Stimulated activated CD4-positive, alpha-beta T cell treated with anti-CD3 and anti-CD28 coated beads, Interleukin-15, amount 100 ng/mL, for 1 hour (primary cell): ENCODE measurements at places on chromosomes 4 and X.

GRCh38 chr4:114093221-114093715, 113.8 kb upstream of the ARSJ start:
- no peak for DNase-seq

DNA sequence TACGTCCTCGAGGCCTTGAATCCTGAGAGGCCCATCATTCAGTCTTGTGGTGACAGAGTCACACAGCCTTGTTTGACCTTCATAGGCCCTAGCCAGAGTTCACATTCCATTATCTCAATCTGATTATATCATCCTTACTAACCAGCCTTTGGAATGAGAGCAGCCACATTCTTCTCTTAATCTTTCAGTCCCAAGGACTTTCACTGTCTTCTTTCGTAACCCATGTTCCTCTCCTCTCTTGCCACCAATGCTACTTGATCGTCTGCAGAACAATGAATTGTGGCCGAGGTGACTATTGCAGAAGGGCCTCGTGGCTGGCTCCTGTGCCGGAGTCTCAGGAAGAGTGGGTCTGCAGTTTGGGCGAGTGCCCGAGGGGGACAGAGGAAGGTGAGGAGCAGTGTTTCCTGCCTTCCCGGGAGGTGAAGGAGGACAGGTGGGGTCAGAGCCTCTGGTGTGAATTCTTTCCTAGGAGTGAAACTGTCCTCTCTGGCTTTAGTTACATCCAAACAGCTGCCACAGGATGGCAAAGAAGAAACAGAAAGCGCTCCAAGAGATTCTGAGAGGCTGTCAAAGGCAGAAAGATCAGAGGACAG, 94.6 kb downstream of the LIMCH1 start:
- no peak for DNase-seq

GRCh38 chrX:63186137-63186536, 165.0 kb downstream of the SPIN4 start:
- DNase-seq = no peak

DNA sequence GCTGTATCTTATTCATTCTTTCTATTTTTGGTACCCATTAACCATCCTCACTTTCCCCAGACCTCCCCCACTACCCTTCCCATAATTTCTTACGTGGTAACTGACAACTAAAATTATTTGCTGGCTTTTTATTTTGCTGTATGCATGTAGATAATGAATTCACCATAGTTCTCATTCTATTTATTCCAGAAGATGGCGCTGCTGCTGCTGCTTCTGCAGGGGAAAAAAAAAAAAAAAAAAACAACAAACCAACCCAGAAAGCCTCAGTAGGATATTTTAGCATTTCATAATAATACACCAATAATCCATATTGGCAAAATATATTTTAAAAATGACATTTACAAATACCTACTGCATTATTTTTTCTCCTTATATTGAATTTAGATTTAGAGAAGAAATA, 416.6 kb upstream of the MAGEB18 start:
- DNase-seq = no peak

- no peak for DNase-seq
Measured at GRCh38 chr4:54400802-54401201, 171.7 kb downstream of the PDGFRA start.

- DNase-seq = no peak
Measured at GRCh38 chr4:146975527-146975926, 29.9 kb upstream of the TTC29 start.

DNA sequence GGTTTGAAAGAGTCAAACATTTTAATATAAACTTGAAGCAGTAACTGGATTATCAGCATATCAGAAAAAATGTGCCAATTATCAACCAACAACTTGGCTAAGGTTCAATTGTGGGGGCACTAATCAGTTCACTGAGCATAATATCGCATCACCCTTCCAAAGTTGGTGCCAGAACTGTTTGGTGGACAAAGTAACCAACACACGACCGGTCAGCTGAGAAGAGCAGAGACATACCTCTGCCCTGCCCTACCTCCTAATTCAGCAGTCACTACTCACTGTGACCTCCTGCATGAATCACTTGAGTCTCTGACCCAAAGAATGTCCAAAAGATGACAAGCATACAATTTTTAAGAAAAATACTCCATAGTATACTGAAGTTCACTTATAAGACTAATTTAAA, 53.2 kb downstream of the TSPAN5 start:
- no peak for DNase-seq

DNA sequence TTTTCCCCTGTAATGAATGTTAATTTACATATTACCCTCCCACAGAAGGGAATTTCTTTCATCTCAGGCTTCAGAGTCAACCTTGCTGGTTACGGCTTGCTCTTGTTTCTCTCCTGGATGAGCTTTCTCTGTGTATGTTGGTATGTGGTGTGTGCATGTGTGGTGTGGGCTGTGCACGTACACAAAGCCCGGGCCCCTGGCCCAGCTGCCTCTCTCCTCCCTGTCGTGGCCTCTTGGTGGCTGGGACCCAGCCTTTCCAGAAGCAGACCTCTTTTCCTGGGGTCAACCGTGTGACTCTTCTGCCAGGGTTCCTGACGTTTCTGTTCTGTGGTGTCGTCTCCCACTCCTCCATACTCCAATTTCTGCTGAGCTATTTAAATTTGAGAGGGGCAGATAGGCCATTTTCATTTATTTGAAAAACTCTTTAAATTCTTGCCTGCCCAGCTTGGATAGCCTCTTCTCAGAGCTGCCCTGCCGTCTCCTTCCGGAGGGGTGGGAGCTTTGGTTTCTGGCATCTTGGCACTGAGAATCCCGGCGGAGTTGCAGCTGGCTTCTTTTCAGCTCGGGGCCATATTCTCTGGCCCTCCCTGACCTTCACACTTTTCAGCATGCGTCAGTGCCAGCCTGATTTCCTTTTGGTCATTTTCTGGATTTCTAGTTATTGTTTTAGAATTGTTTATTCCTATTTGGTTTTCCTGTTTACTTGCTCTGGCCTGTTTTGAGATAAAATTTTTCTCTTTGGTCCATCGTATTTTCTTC, 25.1 kb downstream of the FHDC1 start:
- DNase-seq = no peak

GRCh38 chr4:85029453-85029852, 63.0 kb upstream of the WDFY3 start:
- no peak for DNase-seq

- DNase-seq = no peak
Measured at GRCh38 chrX:23286731-23287130, 47.9 kb upstream of the PTCHD1 start.

GRCh38 chrX:70353514-70353913, 63.6 kb downstream of the KIF4A start:
- DNase-seq = no peak

DNA sequence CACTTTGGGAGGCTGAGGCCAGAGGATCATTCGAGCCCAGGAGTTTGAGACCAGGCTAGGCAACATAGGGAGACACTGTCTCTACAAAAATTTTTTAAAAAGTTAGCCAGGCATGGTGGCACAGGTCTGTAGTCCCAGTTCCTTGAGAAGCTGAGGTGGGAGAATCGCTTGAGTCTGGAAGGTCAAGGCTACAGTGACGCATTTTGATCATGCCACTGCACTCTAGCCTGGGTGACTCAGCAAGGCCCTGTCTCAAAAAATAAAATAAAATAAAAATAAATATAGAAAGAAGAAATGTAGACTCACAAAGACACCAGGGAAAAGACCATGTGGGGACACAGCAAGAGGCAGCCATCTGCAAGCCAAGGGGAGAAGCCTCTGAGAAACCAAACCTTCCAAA, 42.3 kb upstream of the SLC7A3 start:
- no peak for DNase-seq

GRCh38 chr4:99361268-99361898, 8.8 kb upstream of the ADH1C start:
- DNase-seq = no peak

- DNase-seq = no peak
Measured at GRCh38 chr4:1775731-1776500, 17.2 kb upstream of the FGFR3 start.

GRCh38 chr4:68905939-68906779, 45.4 kb downstream of the UGT2A3 start:
- no peak for DNase-seq

GRCh38 chr4:78354782-78355181, 196.8 kb upstream of the ANXA3 start:
- no peak for DNase-seq

DNA sequence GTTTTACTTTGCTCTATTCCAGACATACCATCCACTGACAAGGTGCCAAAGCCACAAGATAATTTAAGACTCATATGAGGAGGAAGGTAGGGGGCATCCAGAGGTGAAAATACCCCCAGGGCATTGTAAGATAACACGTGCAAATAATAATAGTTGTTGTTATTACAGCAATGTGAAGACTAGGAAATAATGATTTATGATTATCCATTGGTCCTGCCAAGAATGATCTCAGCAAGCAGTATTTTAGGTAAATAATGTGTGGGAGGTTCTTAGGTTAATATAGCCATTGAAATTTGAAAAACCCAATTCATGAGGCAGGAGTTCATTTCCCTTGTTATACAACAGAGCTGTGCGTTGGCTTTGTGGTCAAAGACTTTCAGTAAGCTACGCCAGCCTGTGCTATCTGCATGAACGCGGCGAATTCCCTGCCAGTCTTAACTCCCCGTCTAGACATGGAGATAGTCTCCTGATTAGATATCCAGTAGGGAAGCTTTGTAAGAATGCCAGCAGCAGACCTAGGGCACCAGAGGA, 47.2 kb upstream of the MXRA5 start:
- DNase-seq = no peak

- DNase-seq = no peak
Measured at GRCh38 chr4:128543696-128544095, 256.1 kb upstream of the PGRMC2 start.

GRCh38 chr4:141036786-141037185, 96.5 kb downstream of the RNF150 start:
- no peak for DNase-seq

DNA sequence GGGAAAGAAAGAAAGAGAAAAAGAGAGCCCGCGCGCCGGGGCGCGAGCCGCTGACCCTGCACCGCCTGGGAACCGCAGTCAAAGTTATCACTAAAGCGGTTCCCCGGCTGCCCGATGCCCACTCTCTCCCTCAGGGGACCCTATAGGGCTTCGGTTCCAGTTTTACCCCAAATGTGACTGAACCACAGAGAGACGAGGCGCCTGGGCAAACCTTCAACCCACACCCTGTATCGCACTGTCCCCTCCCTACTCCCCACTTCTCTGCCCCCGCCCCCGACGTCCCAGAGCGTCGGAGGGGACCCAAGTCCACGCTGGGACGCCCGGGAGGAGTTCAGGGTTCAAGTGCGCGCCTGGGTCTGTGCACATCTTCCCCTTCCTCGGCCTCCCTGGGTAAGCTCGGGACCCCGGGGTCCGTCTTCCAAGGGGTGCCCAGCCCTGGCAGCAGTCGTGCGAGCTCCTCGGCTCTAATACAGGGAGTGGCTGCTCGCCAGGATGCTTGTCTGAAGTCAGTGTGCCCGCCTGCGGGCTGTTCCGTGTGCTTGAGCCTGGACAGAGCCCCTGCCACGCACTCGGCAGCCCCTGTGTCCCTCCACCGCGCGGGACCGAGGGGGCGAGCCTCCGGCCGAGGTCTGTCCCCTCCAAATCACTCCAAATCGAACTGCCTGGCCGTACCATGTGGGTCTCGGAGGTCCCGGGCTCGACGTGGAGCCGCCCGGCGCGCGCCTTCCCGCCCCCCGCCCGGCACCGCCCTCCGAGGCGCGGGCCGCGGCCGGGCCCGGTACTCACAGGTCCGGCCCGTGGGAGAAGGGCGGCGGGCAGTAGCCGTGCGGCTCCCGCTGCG, 960 bp downstream of the TRPC3 start:
- no peak for DNase-seq

DNA sequence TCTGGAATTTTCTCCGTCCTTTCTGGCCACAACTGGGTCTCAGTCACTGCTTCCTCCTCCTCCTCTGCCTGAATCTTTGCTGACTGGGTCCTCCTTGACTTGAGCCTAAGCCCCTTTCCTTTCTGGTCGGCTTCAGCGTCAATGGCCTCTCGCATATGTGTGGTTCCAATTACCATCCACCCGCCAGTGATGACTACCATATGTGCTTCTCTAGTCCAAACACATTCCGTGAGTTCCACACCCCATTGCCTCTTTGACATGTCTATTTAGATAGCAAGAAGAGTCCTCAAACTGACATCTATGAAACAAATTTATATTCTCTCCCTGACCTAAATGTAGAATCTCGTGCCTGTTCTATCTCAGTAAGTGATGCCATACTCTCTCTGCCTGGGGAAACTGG, 19.8 kb downstream of the MXRA5 start:
- no peak for DNase-seq

DNA sequence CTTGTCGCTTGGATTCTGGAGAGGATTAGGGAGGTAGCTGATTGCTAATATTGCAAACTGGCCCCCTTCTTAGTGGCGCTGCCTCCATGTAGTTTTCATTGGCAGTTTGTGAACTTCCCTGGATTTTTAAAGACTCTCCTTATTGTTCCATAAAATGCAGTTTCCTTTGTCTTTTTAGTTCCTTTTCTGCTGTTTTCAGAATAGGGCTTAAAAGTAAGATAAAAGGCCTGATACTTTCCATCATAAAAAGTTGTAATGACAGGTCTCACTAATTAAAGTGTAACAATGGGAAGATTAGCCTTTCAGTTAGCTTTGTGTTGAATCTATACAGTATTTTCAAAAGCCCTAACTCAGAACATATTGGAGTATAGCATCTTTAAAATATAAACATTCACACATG, 21.2 kb downstream of the ZIC3 start:
- DNase-seq = no peak

GRCh38 chr4:7909463-7910262, 30.0 kb downstream of the AFAP1 start:
- no peak for DNase-seq

- DNase-seq = no peak
Measured at GRCh38 chr4:147482281-147482680, 1.4 kb downstream of the EDNRA start.

- no peak for DNase-seq
Measured at GRCh38 chr4:84498203-84498934, 723 bp downstream of the NKX6-1 start.

GRCh38 chrX:14389682-14390081, 139.7 kb upstream of the GLRA2 start:
- DNase-seq = no peak

DNA sequence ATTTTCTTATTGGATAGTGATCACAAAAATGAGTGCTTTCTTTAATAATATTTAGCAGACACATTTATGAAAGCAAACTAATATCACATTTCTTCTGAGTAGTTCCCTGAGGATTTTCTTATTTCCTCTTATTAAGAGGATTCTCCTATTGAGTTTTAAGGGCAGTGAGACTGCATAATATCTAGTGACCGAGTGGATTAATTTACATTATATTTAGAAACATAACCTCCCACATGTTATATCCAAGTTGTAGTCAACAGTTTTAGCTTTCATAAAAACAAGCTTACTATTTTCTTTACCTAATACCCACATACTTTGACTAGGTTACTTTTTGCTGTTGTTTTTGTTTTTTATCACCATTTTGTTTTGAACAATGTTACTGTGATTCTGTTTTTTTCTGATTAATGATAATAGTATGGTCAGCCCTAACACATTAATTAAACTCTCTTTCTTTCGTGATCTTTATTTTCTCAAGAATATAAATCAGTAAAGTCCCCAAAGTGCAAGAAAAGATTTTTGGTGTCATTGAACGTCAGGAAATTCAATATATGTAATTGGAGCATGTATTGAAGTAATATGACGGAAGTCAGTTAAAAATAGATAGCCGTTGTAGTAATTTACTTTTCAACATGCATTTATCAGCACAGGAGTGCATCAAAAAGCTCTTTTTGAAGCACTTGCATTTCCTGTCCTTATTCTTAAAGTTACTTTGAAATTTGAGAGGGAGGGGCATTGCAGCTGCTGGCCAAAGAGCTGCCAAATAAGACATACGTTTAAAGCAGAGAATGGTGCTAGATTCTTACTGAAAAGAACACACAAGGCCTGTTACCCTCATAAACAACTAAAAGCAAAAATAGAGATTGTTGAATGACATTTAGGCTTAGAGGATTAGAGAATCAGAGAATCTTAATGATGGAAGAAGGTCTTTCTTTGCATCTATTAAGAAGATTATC, 25.2 kb downstream of the DDIT4L start:
- no peak for DNase-seq
